ENCODE measurements at places on chromosomes 5 and 9. TPM values are rescaled to one million over a fixed set of nuclear protein-coding genes. Genes with fewer than 3 reads are reported as not detected.

The TXNDC15 gene
- polyA plus RNA-seq, result 73.5 TPM

The CXXC5 gene
- 70.4 TPM for polyA plus RNA-seq

The SPATA31C2 gene
- not detected for polyA plus RNA-seq

The SLC6A7 gene
- not detected for polyA plus RNA-seq

The ADAMTS13 gene
- polyA plus RNA-seq, result 11.2 TPM

The HOMER1 gene
- 26.3 TPM for polyA plus RNA-seq

The LRRC14B gene
- polyA plus RNA-seq, result 1.5 TPM

The CCNJL gene
- polyA plus RNA-seq, result 14.1 TPM

The TMEM252 gene
- not detected for polyA plus RNA-seq

The ARL14EPL gene
- polyA plus RNA-seq, result not detected

The GNPDA1 gene
- 67.7 TPM for polyA plus RNA-seq

The GRIN1 gene
- polyA plus RNA-seq, result 0.49 TPM

The P4HA2 gene
- polyA plus RNA-seq, result 65.5 TPM

The HAVCR2 gene
- not detected for polyA plus RNA-seq

The RNF208 gene
- polyA plus RNA-seq, result 8.1 TPM

The PAEP gene
- not detected for polyA plus RNA-seq

The SLC6A3 gene
- not detected for polyA plus RNA-seq

The AFAP1L1 gene
- 38.7 TPM for polyA plus RNA-seq

The TMEM174 gene
- polyA plus RNA-seq, result not detected

The PPIC gene
- polyA plus RNA-seq, result 276 TPM

The ZFP37 gene
- 3.2 TPM for polyA plus RNA-seq

The BTNL8 gene
- polyA plus RNA-seq, result not detected

The EDIL3 gene
- 7.2 TPM for polyA plus RNA-seq

The CER1 gene
- polyA plus RNA-seq, result not detected

The SMC2 gene
- 32.0 TPM for polyA plus RNA-seq

The TRIO gene
- polyA plus RNA-seq, result 22.0 TPM

The ORM1 gene
- not detected for polyA plus RNA-seq

The LCN10 gene
- polyA plus RNA-seq, result 0.71 TPM

The UBE2QL1 gene
- 6.3 TPM for polyA plus RNA-seq

The CCL27 gene
- 1.3 TPM for polyA plus RNA-seq

The WDR38 gene
- not detected for polyA plus RNA-seq

The GDNF gene
- polyA plus RNA-seq, result not detected

The IL31RA gene
- not detected for polyA plus RNA-seq

The TNIP1 gene
- 94.9 TPM for polyA plus RNA-seq

The FAM78A gene
- 29.5 TPM for polyA plus RNA-seq

The LOX gene
- polyA plus RNA-seq, result 2.6 TPM

The NEUROG1 gene
- not detected for polyA plus RNA-seq

The PCA3 gene
- polyA plus RNA-seq, result 0.39 TPM

The PRRX2 gene
- 9.5 TPM for polyA plus RNA-seq

The C5orf52 gene
- not detected for polyA plus RNA-seq

The SEMA6A gene
- 13.2 TPM for polyA plus RNA-seq

The NIPAL4 gene
- 0.17 TPM for polyA plus RNA-seq

The SHISAL2B gene
- polyA plus RNA-seq, result 0.36 TPM

The JAK2 gene
- polyA plus RNA-seq, result 3.9 TPM

The SARDH gene
- polyA plus RNA-seq, result 8.5 TPM

The SLC34A1 gene
- not detected for polyA plus RNA-seq

The PLAC8L1 gene
- 1.1 TPM for polyA plus RNA-seq

The CAPSL gene
- not detected for polyA plus RNA-seq

Data from cardiac muscle cell (in vitro differentiated cells and primary cell).